ENCODE measurements at places on chromosomes 5 and 9.
A peak's percentile ranks its signal among the peaks of the same experiment; 100 is the strongest.

DNA sequence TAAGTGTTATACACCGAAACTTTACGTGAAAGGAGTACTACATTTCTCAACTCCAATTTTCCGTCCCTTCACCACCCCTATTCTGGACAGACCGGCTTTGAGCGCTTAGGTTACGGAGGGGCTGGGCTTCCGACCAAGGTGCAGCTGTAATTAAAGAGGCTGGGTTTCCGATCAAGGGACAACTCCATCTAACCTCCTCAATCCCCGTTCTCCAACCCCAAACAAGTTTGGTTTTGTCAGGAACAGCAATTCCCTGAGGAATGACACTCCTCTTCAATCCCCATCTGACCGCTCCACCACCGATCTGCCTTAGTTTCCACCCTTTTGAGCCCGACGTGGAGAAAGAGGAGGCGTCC is 577 bp downstream of the TUT7 start:
- peak; percentile 21 for ATAC-seq

GRCh38 chr5:139051392-139051791 is 146.8 kb downstream of the SIL1 start:
- no peak for ATAC-seq

DNA sequence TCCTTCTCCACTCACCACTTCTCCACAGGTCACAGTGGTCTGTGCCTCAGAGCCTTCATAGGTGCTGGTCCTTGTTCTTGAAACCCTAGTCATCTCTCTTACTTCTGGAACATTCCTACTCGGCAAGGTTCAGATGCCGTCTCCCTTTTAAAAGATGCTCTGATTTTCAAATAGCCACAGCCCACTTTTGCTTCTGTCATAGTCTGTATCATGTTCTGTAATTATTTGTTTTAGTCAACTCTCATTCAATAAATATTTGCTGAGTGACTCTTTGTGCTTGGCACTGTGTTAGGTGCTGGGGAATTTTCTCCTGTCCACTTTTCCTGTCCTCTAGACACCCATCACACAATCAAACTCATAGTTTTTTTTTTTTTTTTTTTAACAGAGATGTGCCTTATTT is 181.3 kb upstream of the IL12B start:
- no peak for ATAC-seq

DNA sequence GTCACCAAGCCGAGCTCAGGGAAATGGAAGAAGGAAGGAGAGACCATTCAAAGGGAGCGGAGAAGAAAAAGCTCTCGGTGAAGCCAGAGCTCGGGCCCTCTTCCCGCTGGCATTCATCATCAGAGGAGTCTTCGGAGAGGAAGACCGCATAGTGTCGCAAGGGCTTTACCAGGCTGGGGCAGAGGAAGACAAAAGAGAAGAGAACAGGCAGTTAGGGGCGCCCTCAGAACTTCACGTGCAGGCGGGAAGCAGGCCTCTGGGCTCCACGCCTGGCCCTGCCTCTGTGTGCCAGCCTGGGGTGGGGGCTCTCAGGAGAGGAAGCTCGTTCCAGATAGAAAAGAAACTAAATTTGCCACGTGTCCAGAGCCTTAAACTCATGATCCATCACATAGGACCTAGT is 31.7 kb downstream of the CRB2 start:
- ATAC-seq, result no peak

- no peak for ATAC-seq
These were observed 20.6 kb downstream of the NOTCH1 start for GRCh38 chr9:136525207-136525606.

GRCh38 chr5:59040804-59041201 is 457.9 kb downstream of the RAB3C start:
- no peak for ATAC-seq

DNA sequence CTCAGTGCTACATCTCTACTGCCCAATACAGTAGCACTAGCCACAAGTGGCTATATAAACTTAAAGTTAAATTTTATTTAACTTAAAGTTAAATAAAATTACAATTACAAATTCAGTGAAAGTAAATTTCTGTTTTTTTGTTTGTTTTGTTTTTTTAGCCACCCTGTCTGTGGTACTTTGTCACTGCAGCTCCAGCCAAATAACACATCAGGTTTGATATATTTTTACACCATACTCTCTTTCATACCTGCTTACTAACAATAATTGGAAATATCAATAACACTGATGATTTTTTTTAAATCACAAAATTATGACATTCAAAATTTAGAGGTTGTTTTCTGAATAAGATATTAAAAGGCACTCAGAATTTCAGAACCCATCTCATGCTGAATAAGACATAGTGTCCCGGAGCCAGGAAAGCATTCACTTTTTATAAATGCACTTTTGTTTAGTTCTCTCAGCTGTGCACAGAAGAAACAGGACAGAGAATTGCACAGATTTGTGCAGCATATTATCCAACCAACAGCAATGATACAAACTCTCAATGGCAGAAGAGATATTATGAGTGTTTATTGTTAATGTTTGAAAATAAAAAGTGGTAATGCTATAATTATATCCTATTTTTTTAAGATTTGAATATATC is 92.6 kb downstream of the EDIL3 start:
- no peak for ATAC-seq

DNA sequence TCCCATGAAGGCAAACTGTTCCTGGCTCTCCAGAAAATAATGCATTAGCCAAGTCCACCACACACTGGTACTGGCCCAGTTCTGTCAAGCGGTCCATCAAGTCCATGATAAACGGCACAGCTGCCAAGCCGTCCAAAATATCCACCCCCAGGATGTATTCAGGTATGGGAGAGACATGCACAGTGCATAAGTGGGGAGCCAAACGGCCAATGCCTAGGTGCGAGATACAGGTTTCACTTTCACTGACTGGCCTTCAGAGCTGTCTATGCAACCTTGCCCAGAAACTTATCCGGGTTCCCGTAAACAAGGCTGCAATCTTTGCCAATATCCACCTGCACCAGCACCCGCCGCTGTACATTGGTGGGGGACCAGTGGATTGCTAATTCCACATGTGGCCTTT is 795.8 kb downstream of the EFNA5 start:
- ATAC-seq, result no peak

DNA sequence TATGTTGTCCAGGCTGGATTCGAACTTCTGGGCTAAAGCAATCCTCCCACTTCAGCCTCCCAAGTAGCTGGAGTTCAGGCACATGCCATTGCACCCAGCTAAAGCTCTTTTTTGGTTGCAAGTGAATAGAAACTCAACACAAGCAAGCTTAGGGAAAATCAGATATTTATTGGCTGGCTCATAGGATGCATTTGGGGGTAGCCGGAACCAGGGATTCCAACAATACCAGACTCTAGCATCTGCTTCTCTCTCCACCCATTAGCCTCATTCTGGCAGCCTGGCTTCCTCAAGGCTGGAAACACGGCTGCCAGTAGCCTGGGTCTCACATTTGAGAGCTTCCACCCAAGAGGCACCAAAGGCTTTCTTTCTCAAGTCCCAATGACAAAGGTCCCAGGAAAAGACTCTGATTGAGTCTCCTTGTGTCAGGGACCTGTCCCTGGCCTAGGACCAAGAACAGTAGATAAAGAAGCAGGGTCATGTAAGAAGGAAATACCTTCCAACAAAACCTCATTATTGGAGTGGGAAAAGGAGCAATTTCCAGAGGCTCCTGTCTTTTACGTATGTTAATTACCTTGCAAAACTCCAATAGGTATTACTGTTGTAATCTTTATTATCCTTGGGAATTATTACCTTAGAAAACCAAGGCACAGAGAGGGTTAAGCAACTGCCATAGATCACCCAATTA is 23.0 kb upstream of the B4GALT1 start:
- no peak for ATAC-seq

GRCh38 chr5:159657771-159658170 is 258.5 kb upstream of the ADRA1B start:
- no peak for ATAC-seq

DNA sequence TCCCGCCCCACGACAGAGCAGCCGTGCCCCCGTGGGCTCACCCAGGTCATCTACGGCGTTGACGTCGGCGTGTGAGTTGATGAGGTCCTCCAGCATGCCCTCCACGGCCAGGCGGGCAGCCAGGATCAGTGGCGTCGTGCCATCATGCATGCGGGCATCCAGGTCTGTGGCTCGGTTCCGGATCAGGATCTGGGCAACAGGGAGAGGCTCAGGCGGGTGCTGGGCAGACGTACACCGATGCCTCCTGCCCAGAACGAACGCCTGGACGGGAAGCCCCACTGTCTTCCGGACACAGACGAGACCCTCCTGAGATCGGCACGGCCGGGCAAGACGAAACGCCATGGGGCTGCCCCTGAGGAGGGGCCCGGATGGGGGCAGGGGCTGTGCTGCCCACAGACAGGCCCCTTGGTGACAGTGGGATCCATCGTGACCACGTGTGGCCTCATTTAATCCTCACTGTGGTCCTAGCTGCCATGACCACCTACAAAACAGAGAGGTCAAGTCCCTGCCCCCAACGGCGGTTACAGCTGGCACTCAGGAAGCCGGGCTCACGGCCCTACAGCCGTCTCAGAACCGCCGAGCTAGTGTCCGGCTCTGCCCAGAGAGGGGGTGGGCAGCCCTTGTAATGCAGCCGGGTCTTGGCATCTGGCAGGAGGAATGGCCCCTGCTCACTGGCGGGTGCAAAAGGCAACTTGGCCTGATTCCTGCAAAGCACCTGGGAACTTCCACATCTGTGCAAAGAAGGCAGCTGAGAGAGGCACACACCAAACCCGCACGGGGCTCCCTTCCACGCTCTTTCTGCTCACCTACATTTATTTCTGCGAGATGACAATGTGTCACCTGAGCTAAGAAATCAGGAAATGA is 16.5 kb upstream of the SEC16A start:
- no peak for ATAC-seq

DNA sequence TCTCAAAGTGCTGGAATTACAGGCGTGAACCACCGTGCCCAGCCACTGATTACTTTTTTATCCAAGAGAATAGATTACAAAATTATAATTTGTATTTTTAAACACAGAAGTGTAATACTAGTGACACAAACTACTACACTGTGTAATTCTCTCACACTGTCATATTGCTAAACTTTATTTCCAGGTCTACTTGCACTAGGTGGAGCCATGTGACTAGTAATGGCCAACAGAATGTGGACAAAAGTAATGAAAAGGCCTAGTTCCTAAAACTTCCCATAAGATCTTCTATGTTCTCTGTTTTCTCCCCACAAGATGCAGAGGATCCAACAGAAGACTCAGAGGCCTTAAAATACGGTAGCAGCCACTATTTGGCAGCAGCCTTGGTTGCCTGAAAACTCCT is 27.3 kb downstream of the NADK2 start:
- ATAC-seq, result no peak

DNA sequence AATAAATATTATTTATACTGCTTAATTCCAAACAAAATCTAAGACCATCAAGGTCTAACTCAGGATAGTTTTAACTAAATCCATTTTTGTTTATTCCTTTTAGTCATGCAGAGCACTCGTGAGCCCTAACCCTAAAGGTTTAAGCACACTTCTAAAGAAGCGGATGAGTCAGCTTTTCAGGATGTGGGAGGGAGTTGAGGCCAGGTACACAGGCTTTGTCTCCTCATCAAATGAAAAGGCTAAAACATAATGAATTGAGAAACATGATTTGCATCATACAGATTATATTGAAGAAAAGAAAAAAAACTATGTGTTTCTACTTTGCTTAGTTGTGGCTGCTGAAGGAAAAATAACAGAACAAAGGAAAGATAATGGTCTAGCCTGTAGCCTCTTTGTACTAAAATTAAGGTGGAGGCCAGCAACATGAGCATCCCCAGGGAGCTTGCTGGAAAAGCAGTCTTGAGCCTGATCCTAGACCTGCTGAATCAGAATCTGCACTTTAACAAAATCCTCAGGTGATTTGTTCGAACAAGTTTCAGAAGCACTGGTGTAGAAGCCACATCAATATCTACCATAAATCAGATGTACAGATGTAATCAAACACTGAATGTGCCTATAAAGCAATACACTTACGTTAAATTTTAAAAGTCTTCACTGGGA is 21.1 kb upstream of the ISCA1 start:
- ATAC-seq, result no peak

DNA sequence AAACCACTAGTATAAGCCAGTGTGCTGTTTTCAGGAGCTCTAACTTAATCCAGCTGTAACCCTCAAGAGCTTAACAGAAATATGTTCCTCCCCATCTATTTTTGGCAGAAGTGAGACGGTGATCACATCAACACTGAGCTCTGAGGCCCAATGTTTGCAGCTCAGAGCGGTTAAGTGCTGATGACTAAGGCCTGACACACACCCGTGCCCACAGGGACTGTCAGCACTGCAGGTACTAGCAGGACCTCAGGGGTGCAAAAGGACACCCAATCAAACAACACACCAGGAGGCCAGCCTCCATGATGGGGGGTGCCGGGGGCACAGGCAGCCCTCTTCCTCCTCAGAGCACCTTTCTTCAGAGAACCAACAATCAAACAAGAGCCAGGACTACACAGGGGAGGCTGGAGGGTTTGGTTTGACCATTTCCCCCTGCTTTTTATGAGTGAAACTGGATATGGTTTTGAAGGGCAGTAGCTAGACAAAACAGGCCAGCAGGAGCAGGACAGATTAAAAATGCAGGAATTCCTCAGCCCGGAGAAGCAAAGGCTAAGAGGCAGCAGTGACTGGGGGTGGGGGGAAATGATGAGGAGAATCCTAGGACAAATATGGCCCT is 61.3 kb downstream of the RAPGEF1 start:
- ATAC-seq, result peak; percentile 94

GRCh38 chr9:1051584-1052275 is 1.6 kb downstream of the DMRT2 start:
- no peak for ATAC-seq

GRCh38 chr5:133510634-133511262 is 101.6 kb downstream of the FSTL4 start:
- no peak for ATAC-seq

DNA sequence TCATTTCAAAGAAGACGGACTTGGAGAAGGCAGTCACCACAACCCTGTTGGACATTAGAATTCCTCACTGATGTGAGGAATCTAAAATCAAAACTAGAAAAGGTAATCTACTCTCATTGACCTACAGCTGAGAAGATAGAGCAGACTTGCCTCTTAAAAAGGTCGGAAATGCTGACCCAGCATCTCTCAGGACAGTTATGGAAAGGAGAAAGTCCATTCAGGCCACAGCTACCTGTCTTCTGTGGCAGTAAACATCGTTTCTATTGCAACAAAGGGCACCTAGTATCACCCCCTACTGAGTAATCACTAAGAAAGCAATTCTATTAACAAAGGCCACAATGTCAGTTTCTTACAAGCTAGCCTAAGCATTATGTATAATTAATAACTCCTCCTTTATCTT is 601.7 kb downstream of the PRELID2 start:
- no peak for ATAC-seq

All from SK-N-SH treated with all-trans-retinoic acid at 6 μM for 48 hours (cell line).